ENCODE measurements at places on chromosomes 6 and 20. TPM values are rescaled to one million over a fixed set of nuclear protein-coding genes. Genes with fewer than 3 reads are reported as not detected.

Gene TSHZ2
- total RNA-seq, result 45.5 TPM

Gene EBF4
- 11.4 TPM for total RNA-seq

Gene ME1
- total RNA-seq, result 4.2 TPM

Gene PHACTR3
- total RNA-seq, result 2.1 TPM

Gene MPC1
- total RNA-seq, result 40.9 TPM

Gene IL17F
- not detected for total RNA-seq

Gene GID8
- 55.8 TPM for total RNA-seq

DNA sequence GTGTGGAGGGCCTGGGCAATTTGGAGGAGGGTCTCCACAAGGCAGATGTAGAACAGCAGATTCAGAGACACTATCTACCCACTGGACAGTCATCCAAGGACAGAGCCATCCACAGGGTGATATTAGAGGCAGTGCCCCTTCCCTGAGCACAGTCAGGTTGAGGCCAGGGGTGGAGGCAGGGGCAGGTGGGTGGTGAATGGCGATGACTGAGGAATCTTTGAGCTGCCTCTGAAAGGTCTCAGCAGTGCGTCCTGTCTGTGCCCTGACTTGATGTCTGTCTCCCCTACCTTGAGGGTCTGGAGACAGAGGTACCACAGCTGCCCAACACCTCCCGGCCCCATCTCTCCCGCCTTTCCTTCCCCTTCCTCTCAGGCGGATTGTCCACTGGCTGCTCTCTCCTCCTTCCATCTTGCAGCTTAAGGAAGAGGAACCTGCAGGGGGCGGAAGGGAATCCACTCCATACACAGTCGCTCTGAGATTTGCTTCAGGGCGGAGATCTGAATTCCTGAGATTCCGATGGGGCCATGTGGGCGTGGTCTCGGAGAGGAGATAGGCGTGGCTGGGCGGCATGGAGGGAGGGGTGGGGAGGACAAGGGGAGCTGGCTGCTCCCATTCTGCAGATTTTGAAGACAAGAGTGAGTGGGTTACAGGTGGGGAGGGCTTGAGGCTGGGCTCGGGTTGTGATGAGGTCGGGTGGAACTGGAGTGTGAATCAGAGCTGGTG lies 1.7 kb downstream of the MUCL3 start:
- H3K4me1 ChIP-seq, result peaks cover 12% of the 10 kb centered on the region
- peak overlapping the region; percentile 64 for H3K27ac ChIP-seq
- no peaks in the 10 kb centered on the region for H3K36me3 ChIP-seq
- DNase-seq, result peak; percentile 83
- peaks cover 17% of the 10 kb centered on the region for H3K27me3 ChIP-seq
- peak overlapping the region; percentile 70 for H3K4me3 ChIP-seq

DNA sequence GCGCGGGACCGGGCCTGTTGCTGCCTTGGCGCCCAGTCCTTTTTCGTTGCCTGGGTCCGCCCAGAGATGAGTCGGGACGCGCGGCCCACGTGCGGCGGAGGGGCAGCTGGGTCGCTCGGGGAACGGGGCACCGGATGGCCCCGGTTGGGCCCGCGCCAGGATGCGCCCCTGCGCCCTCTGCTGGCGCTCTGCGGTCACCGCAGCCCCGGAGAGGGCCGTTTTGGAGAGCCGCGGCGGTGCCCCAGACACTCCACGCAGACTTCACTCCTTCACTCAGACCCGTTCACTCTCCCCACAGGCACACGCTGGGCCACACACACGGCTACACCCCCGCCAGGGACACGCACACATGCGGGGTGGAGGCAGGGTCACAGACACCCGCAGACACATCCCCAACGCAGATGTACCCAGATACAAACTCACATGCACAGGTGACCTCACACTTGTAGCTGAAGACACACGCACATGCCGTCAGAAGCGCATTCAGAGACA lies 38.8 kb downstream of the SRC start:
- H3K4me3 ChIP-seq, result peak overlapping the region; percentile 77
- H3K4me1 ChIP-seq, result peaks cover 25% of the 10 kb centered on the region
- peaks cover 12% of the 10 kb centered on the region for H3K36me3 ChIP-seq

GRCh38 chr6:167827583-167828324 lies 1.0 kb downstream of the AFDN start:
- peak overlapping the region; percentile 95 for H3K27ac ChIP-seq
- DNase-seq, result peak; percentile 74
- peaks cover 13% of the 10 kb centered on the region for H3K27me3 ChIP-seq
- H3K36me3 ChIP-seq, result no peaks in the 10 kb centered on the region
- H3K4me1 ChIP-seq, result peaks cover 48% of the 10 kb centered on the region

GRCh38 chr6:134178161-134179044 lies 126.0 kb upstream of the SLC2A12 start:
- H3K4me3 ChIP-seq, result peak overlapping the region; percentile 84
- peaks cover 34% of the 10 kb centered on the region for H3K27me3 ChIP-seq
- peak overlapping the region; percentile 37 for H3K27ac ChIP-seq
- peaks cover 35% of the 10 kb centered on the region for H3K4me1 ChIP-seq
- no peaks in the 10 kb centered on the region for H3K36me3 ChIP-seq
- no peak for DNase-seq

DNA sequence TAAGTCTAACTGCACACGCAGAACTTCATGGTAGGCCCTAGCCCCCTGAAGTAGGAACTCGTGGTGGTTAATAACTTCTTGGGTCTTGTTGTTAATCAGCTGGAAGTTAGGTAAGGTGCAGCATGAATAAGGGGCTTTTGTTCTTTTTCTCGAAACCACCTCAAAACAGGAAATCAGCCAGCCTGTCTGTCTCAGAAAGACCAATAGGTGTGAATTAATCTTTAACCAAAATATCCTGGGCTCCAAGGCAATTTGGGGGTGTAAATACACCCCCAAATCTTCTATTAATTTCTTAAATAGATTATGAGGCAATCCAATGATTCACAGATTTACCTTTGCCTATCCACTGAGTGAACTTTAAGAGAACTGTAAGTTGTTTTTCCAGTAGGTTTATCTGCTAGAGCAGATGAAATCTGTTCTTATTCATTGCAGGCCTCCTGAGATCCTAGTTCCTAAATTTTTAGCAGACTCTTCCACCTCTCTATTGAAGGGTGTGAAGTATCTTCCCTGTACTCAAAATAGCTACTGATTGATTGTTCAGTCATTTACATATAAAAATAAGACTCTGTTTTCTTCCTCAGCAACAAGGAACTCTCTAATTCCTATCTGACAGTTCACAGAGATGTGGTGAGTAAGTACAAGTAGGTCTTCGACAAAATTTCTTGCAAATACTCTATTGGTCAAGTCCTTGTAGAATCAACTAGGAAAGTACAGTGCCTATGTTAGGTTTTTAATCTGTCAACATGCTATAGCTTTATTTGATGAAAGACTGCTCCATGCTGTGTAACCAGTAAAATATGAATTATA lies 427.1 kb upstream of the NOX3 start:
- no peak overlapping the region for H3K27ac ChIP-seq
- no peaks in the 10 kb centered on the region for H3K36me3 ChIP-seq
- peaks cover 3% of the 10 kb centered on the region for H3K27me3 ChIP-seq

DNA sequence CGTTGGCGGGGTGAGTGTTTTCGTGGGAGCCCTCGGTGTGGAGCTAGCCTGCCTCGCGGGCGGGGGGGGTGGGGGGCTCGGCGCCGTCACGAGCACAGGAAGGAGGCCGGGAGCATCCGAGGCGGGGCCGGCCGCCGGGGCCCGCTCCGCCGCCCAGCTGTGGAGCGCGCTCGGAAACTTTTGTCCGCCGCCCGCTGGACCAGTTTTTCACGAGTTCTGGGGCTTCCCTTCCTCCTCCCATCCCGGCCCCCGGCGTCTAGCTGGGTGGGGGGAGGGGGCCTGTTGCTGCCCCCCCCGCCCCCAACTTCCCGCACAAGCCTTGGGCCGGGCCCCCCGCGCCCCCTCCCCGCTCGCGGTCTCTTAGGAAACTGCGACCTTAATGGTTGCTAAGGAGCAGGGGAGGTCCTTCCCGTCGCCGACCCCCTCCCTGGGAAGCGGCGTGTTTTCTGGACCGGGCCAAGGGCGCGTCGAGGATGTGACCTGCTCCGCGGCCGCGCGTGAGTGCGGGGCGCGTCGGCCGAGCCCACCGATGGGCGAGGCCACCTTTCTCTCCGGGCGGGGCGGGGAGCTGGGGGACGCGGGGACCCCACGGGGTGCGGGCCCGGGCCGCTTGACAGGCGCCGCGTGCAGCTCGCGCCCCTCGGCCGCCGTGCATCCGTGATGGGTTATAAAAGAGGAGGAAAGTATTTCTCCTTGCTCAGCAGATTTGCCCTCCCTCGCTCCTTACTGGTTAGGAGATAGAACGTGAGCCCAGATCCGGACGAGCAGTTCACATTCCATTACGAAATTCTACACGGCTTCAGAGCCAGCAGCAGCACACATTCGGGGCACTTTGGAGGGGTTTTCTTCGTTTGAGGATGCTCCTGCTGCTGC lies 1.4 kb downstream of the RREB1 start:
- H3K27me3 ChIP-seq, result no peaks in the 10 kb centered on the region
- H3K36me3 ChIP-seq, result peaks cover 3% of the 10 kb centered on the region
- peak; percentile 73 for DNase-seq
- peaks cover 39% of the 10 kb centered on the region for H3K4me1 ChIP-seq

- no peak for DNase-seq
- no peaks in the 10 kb centered on the region for H3K36me3 ChIP-seq
- H3K4me3 ChIP-seq, result no peak overlapping the region
- no peak overlapping the region for H3K27ac ChIP-seq
- H3K4me1 ChIP-seq, result peaks cover 9% of the 10 kb centered on the region
Observed at GRCh38 chr6:209432-210103, 82.7 kb upstream of the DUSP22 start.

- no peak for DNase-seq
- no peaks in the 10 kb centered on the region for H3K36me3 ChIP-seq
- H3K4me1 ChIP-seq, result peaks cover 12% of the 10 kb centered on the region
- H3K27ac ChIP-seq, result no peak overlapping the region
Observed at GRCh38 chr6:158850807-158851115, 31.6 kb upstream of the EZR start.

DNA sequence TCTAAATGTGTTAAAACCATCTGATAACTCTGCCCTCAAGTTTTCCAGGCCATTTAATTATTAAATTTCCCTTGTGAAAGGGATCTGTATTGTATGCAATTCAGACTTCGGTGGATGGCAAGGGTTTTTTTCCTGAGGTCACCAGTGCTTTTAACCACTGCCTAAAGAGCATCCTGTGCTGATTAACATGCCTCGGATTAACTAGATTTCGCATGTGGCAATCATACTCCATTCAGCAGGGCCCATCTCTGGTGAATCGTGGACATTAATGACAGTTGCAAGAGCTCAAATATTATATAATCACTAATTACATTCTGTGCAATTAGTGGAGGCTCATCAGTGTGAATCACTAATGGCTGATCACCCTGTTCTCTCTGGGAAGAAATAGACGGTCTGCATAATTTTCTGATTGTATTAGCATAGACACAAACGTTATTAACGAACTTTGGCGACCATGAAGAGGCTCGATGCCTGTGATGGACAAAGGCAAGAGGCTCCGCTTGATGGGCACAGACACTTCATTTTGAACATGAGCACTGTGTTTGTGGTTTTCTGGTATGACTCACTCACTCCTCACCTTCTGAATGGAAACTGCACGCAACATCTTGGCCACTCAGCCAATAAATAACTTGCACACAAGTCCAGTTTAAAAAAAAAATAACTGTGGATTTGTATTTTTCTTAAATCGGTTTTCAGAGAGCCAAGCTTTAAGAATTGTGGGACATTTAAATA lies 31.4 kb downstream of the LINC00237 start:
- H3K27ac ChIP-seq, result no peak overlapping the region
- no peaks in the 10 kb centered on the region for H3K4me1 ChIP-seq
- H3K4me3 ChIP-seq, result no peak overlapping the region
- no peaks in the 10 kb centered on the region for H3K36me3 ChIP-seq
- peaks cover 18% of the 10 kb centered on the region for H3K27me3 ChIP-seq
- no peak for DNase-seq

DNA sequence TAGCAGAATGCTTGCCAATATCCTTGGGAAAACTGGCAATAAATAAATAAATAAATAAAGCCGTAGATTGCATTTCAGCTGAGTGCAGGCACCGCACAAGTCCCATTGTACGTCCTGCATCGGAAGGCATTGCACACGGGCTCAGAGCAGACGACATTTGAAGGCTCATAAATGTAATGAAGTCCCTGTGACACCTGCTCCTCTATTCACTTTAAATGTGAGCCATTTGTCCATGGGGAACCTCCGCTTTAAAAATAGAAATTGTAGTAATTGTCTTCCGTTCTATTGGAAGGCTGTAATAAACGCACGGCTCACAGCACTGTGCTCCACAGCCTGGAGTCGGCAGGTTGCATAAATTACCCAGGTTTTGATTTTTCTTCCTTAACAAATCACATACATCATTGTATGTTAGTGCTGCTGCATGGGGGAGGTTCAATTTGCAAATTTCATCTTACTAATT lies 32.6 kb downstream of the MYT1 start:
- H3K27ac ChIP-seq, result no peak overlapping the region
- no peak for DNase-seq
- no peaks in the 10 kb centered on the region for H3K36me3 ChIP-seq
- H3K27me3 ChIP-seq, result peaks cover 33% of the 10 kb centered on the region
- no peaks in the 10 kb centered on the region for H3K4me1 ChIP-seq
- no peak overlapping the region for H3K4me3 ChIP-seq

DNA sequence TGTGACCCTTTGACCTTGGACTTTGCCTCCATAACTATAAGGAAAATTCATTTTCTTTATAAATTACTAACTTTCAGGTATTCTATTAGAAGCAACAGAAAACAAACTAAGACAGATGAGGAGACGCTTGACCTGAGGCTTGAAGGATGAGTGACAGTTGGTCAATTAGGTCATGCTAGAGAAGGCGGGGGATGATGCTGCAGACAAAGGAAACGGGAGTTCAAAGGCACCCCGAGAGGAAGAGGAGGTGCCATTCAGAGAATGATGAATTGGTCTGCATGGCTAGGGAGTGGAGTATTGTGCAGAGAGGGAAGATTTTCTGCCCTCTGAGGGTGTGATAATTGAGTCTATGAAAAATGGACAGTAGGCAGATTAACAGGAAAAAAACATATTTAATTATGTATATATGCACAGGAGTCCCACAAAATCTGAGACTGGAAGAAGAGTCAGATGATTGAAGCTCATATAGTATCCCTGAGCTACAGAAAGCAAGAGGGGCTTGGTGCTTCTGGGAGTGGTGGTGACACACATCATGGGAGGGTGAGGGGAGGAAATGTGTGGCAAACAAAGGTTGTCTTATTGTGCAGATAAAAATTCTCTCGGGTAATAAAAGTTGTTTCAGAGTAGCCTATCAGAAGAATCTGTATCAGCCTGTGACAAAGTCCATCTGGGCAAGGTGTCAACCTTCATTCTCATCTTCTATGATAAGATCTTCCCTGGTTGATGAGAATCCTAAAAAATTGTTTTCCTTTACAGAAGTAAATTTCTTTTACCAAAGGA lies 20.4 kb upstream of the FUCA2 start:
- peaks cover 5% of the 10 kb centered on the region for H3K4me1 ChIP-seq
- DNase-seq, result no peak
- no peak overlapping the region for H3K27ac ChIP-seq
- no peaks in the 10 kb centered on the region for H3K36me3 ChIP-seq
- no peak overlapping the region for H3K4me3 ChIP-seq

- H3K27me3 ChIP-seq, result no peaks in the 10 kb centered on the region
- no peak for DNase-seq
- peaks cover 9% of the 10 kb centered on the region for H3K4me1 ChIP-seq
- no peak overlapping the region for H3K27ac ChIP-seq
- no peaks in the 10 kb centered on the region for H3K36me3 ChIP-seq
Observed at GRCh38 chr6:157965387-157965786, 16.3 kb upstream of the SYNJ2 start.

All from type B pancreatic cell (in vitro differentiated cells).